Epithelial cell of esophagus (primary cell): ENCODE measurements at places on chromosomes 16 and 17.

DNA sequence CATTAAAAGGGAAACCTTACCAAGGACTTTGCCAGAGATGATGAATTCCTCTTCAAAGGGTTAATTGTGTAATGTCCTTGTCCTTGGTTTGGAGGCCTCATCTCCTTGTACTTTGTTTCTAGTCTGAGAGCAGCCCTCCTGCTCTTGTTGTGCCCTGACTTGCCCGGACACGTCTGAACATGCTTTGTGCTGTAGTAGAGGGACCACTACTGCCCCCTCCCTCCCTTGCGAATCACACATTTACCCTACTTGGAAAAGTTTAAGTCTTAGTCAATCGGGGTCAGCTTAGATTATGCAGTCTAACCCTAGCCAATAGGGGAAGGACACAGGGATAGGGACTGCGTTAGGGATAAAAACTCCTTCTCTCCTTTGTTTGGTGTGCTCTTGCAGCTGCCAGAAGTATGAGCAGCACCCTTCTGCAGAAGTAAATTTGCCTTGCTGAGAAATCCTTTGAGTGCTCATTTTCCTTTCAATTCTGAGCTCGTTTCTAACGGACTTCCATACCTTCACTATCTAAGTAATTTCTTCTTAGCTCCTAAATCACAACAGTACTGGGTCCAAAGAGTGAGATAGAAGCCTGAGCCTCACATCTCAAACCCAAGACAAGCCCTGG is 26.4 kb upstream of the CLEC3A start:
- no peak for DNase-seq

DNA sequence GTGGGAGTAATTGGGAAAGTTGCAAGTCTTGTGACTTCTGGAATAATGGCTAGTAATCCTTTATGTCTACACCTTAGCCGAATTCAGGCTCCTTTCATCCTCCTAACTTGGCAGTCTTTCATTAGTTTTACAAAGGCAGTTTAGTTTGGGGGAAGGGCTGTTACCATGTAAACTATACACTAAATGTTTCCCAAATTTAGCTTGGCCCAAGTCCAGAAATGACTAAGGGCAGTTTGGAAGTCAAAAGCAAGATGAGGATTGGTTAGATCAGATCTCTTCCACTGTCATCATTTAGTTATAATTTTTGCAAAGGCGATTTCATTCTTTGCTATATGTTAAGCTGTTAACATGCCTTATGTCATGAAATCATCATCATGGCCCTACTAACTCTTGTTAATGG is 115.4 kb upstream of the CACNG3 start:
- DNase-seq: no peak

DNA sequence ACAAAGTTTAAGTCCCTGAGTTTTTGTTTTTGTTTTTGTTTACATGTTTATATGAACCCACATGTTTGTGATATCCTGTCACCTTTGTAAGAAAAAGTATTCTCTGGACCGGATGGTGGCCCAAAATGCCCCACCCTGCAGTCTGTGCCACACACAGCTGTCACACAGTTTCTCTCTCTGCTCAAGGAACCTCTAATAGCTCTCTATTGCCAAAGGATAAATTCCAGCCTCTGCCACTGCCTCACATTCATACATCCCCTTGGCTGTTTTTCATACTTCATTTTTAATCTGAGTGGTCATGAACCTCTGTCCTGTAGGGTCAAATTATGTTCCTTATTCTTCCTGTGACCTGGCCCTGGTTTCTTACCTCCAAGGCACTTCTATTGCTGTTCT is 520.3 kb upstream of the CDH5 start:
- DNase-seq: no peak

- DNase-seq: no peak
Measured at GRCh38 chr16:85908889-85909589, 10.1 kb downstream of the IRF8 start.

DNA sequence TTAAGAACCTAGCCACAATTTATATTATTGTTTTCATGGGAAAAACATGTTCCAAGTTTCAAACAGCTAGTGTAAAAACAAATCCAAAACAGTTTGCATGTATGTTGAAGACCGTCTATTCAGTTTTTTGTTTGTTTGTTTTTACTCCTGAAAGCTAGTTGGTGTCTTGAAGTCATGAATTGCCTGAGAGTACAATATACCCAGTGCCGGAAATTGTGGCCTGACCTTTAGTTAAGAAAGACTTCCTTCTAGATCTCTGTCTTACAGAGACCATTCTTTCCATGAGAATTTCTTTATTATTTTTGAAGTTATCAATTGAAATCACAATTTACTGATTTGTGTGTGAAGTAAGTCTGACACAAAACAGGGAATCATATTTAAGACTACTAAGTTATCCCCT is 474.8 kb downstream of the KCNJ2 start:
- no peak for DNase-seq

- no peak for DNase-seq
Measured at GRCh38 chr17:49028271-49028670, 31.1 kb downstream of the IGF2BP1 start.

GRCh38 chr17:27559506-27560481 is 71.2 kb upstream of the LGALS9 start:
- DNase-seq: peak; percentile 73

- no peak for DNase-seq
Measured at GRCh38 chr16:86635176-86635876, 57.0 kb downstream of the FOXL1 start.

- no peak for DNase-seq
Measured at GRCh38 chr17:78266771-78267170, 35.3 kb downstream of the TMEM235 start.

DNA sequence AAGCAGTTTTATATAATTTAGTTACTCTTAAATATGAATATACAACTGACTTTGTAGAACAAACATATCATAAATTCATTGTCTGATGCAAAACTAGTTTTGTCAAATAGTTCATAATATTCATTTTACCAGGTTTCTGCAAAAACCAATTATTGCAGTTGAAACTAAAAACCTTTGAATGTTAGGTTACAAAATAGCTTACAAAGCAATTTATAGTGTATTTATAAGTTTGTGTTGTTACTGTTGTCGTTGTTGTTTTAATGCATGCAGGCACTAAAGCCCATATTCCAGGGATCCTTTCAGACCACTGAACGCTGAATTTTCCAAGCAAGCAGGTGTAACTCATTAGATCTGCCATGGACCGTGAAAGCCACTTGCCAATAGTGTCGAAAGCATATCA is 427.6 kb downstream of the ZFHX3 start:
- no peak for DNase-seq
